ENCODE measurements at places on chromosomes 4 and X.

DNA sequence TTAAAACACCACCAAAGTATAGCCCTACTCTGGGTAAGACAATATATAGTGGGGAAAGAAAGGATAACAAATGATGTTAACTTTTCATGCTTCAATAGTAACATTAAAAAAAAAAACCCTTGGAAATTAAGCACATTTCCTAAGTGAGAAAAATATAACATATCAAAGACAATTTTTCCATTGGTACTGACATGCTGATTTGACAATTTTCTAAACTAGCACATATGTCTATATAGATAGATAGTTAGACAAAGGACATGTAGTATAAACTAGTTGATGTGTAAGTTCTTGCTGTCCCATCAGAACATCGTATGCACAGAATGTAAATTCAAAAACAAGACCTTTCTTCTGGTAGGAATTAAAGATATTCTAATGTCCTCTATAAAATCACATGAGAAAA is 47.2 kb upstream of the ETNPPL start:
- DNase-seq: no peak

GRCh38 chr4:155900381-155900780 is 3.1 kb upstream of the TDO2 start:
- no peak for DNase-seq

GRCh38 chrX:148067285-148067684 is 86.1 kb downstream of the FMR1NB start:
- no peak for DNase-seq

GRCh38 chrX:103098488-103098887 is 5.5 kb upstream of the NXF3 start:
- DNase-seq: no peak

DNA sequence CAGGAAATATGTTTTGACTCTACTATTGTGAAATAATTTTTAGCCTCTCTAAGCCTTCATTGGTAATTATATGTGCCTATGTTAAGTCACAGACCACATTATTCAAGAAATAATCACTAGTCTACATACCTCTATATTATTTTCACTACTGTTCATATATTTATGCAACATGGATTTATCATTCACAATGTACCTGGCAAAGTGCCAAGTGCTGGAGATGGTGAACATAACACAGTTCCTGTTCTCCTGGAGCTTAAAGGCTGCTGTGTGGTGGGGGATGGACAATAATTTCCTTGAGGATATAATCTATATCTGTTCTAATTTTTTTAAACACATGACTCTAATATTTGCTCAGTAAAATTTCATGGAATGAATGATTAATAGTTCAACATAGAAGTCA is 527.7 kb upstream of the CXorf51A start:
- DNase-seq: no peak

DNA sequence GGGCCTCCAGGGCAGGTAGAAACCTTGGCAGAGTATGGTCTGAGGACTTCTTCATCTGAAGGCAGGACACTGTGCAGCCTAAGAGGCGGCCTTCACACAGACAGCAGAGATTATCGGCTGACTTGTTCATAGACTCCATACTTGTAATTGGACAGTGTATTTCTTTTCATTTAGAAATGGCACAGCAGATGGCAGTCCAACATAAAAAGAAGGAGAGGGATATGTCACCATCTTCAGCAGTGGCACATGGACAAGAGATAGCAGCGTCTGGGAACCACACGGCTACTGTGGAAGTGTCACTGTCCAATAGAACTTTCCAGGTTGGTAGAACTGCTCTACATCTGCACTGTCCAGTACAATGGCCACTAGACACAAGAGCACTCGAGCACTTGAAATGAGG is 21.7 kb upstream of the GEMIN8 start:
- no peak for DNase-seq

- no peak for DNase-seq
Observed at GRCh38 chr4:166034965-166035364, 161.9 kb downstream of the TLL1 start.

DNA sequence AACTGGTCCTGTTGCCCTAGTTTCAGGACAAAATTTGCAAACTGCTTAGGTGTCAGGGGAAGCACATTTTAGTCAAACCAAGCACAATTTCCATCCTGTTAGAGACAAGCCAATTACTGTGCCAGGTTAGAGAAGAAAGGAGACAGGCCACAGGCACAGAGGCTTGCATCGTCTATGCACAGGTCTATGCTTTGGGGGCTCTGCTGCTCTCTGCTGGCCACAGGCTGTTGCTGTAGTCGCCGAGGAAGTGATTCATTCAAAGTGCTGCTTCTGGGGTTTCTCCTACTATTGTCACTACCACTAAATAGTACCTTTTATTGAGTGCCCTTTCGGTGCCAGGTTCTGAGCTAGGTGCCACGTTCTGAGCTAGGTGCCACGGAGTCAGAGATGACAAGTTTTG is 45.5 kb downstream of the VGLL1 start:
- DNase-seq: peak; percentile 46

DNA sequence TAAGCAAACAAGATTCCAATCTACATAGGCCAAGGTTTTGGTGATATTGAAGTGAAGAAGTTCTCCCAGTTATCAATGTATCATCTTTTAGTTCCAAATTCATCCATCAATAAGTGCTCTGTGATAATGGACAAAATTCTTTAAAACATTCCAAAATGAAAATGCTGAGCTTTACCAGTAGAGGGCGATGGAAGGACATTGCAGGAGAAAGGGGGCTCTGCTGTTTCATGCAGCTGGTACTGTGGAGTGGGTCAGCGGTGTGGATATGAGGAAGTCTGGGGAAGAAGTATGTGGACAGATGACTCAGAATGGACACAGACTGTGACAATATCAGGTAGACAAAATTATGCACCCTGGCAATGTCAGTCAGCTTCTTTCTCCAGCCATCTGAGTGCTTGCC is 46.6 kb upstream of the HS6ST2 start:
- DNase-seq: no peak

- DNase-seq: no peak
Observed at GRCh38 chrX:78958419-78959116, 13.4 kb downstream of the P2RY10 start.

GRCh38 chrX:17328837-17329236 is 46.2 kb upstream of the NHS start:
- no peak for DNase-seq

DNA sequence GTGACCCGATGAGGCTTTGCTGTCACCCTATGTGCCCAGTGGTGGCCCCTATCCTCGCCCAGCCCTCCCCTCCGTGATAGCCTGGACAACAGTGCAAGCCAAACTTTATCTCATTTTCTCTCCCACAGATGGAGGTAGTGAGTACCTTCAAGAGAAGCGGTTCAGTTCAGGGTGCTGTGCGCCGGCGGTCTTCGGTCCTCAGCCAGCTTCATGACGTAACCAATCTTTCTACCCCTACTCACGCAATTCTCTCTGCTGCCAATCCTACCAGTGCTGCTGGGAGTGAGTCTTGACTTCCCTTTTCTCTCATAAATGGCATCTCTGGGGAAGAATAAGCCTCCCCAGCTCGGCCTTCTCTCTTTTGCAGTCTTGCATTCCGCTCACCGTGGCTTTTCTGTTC is 29.5 kb downstream of the CCNQ start:
- no peak for DNase-seq

GRCh38 chrX:115322375-115322774 is 32.9 kb downstream of the LUZP4 start:
- DNase-seq: no peak

DNA sequence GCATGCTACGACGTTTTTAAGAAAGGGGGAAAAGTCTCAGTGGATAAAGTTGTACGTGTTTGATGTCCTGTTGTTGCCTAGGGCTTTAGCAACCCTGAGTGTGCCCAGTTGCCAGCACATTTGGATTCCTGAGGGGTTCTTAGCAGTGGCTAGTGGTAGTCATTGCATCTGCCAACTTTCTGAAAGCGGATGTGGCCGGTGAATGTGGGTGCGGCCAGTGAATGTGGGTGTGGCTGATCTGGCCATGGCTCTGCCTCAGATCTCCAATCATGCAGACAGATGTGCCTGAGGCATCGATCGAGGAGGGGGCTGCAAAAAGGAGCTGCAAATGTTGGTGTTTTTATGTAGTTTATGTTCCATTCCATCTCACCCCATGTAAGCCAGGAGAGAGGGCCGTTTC is 41.5 kb upstream of the FAT1 start:
- no peak for DNase-seq

DNA sequence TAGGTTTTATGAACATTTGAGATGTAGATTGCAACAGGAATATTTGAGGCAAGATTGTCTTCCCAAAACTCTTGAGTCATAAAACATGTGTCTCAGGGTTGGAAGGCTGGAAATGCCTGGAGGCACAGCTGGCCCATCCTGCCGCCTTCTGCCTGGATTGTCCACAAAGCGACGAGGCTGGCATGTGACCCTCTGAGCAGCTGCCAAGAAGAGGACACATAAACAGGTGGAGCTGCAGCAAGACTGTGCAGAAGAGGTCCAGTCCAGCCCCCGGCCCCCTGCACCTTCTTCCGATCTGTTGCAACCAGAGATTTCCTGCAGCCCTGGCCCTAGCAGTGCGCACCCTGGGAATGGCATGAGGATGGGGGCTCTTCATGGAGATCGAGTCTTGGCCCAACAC is 101.9 kb upstream of the BCOR start:
- DNase-seq: no peak

DNA sequence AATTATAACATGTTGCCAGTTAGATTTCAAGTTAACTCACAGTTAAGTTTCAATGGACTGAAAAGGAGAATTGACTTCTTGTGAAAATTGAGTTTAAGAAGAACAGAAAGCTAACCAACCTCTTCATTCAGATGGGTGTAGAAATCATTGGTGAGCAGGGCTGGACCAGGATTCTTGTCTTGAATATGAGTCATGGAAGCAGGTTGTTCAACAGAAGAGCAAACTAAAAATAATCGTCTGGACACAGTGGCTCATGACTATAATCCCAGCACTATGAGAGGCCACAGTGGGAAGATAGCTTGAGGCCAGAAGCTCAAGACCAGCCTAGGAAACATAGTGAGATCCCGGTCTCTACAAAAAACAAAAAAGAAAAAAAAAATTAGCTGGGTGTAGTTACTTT is 98.2 kb downstream of the ARSJ start:
- no peak for DNase-seq

- no peak for DNase-seq
Observed at GRCh38 chrX:123155327-123155726, 28.8 kb upstream of the GRIA3 start.

GRCh38 chrX:74505437-74505836 is 84.1 kb downstream of the SLC16A2 start:
- DNase-seq: no peak

Data from T-helper 17 cell (primary cell).